ENCODE measurements at places on chromosomes 3 and 15.

DNA sequence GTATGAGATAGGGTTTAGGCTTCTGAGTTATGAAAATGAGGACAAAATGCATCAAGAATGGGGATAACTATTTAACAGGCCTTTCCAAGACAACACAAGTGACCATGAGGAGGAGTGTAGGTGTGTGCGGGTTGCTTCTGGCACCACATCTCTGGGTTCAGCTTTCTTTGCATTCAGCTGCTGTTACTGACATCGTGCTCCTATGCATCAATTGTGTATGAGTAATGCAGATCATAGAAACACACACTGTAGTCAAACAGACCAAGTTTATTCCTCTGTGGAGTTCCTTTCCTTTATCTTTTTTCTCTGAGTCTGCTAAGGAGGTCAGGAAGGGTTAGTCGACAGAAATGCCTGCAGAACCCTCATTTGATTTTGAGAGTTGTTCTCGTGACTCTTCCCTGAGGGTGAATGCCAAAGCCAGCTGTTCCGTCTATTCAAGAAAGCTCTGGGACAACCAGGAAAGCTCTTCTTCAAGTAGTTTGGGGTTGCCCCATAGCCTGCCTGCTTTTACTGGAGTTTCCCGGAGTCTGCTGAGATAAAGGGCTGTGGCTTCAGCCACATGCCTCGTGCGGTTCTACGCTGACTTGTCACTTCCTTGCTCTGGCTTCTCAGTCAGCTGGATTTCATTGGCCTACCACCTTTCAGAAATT lies 136.7 kb upstream of the TLE3 start:
- DNase-seq, result no peak

- no peak for DNase-seq
Measured at GRCh38 chr3:127073941-127074820, 91.3 kb downstream of the PLXNA1 start.

GRCh38 chr15:90191344-90191687 lies 9.8 kb upstream of the SEMA4B start:
- DNase-seq, result no peak

DNA sequence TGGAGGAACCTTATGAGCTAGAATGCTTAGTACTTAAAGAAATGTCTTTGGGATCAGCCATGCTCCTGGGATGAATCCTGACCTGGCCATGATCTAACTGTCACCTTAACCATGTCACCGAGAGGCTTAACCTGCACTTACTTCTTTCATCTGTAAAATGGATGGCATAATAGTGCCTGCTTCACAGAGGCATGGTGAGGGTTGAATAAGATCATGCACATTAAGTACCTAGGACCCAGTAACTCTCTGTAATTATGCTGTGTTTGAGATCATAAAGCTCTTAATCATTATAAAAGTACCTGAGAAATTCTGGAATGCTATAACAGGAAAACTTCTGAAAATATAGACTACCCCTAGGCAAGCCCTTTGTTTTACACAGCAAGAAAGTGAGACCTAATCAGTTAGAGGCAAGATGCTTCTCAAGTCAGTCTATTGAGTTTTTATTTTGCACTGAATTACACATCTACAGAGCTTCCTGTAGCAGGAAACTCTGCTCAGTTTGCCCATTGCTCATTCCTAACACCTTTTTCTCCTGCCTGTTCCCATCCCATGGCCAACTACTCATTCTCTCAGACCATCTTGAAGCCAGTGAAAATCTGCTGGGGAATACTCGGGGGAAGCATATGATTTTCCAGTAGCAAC lies 1015.5 kb upstream of the CFAP20DC start:
- DNase-seq, result no peak

DNA sequence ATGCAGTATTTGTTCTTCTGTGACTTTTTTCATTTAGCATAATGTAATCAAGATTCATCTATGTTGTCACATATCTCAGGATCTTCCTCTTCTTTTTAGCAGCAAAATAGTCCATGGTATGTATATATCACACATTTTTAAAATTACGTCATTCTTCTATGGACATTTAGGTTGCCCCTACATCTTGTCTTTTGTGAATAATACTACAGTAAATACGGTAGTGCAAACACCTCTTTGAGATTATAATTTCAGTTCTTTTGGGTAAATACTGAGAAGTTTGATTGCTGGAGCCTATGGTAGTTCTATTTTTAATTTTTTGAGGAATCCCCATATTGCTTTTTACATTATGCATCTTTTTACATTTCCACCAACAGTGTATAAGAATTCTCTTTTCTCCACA lies 1174.9 kb downstream of the NSUN3 start:
- DNase-seq, result no peak

DNA sequence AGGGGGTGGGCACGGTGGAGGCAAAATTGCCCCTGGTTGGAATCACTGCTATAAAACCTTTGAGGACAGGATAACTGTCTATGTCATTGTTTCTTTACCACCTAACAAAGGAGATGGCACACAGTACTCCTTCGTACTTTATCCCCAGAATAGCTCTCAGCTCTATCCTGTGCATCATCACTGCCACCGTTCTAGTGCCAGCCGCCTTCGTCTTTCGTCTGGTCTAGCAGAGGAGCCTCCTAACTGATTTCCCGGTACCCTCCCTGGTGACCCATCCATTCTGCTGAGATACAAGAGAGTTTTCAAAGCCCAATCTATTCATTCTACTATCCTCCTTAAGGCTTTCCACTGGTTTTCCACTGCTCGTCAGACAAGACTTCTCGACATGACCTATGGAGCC lies 67.9 kb upstream of the PRICKLE2 start:
- no peak for DNase-seq

- no peak for DNase-seq
Measured at GRCh38 chr15:95726891-95727290, 603.6 kb upstream of the NR2F2 start.

- DNase-seq, result no peak
Measured at GRCh38 chr15:46354443-46354842, 719.6 kb downstream of the SQOR start.

- no peak for DNase-seq
Measured at GRCh38 chr3:149163066-149163465, 33.6 kb downstream of the HPS3 start.

DNA sequence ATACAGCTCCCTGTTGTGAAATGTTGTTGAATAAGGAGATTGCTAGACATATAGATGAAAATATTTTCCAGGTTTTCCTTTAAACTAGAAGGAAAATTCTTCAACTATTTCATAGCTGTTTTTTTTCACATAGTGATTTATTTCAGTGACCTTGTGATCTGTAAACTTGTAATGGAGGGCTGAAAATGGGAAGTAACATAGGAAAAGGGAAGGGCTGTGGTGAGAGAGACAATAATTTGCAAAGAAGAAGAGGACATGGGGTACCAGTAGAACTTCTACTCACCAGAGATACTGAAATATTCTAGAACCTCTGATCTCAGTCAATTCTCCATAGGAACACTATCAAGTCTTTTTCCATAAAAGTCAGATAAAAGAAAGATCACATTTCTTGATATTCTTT lies 60.4 kb downstream of the PLS1 start:
- no peak for DNase-seq

GRCh38 chr3:51929420-51930003 lies 12.2 kb downstream of the RRP9 start:
- DNase-seq, result no peak

DNA sequence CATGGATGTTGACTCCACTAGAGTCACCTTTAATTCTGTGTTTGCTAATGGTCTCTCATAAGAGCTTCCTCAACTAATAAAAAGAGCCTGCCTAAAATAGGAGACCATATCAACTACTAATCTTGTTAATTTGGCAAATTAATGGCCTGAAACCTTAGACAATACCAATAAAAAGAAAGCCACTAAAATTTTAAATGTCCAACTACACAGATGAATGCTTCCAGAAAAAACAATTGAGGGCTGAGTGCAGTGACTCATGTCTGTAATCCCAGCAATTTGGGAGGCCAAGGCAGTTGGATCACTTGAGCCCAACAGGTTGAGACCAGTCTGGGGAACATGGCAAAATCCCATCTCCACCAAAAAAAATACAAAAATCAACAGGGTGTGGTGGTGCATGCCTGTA lies 230.9 kb downstream of the NSUN3 start:
- no peak for DNase-seq

DNA sequence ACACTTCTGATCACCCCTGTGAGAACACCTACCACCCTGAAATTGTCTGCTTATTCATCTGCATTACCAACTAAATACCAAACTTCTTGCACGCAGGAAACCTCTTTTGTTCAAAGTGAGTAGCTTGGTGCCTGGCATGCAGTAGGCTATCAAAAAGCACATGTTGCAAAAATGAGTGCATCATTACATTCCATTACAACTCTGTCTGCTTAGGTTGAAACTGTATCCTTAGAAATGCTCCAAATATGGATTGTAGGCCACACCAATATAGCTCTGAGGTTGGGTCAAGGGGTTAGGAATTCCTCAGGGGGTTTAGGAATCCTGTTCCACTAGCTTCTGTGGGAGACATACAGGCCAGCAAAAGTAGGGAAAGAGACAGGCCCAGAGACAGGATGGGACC lies 107.2 kb downstream of the THRB start:
- DNase-seq, result no peak

GRCh38 chr15:85133709-85134108 lies 152.1 kb downstream of the PDE8A start:
- DNase-seq, result no peak

GRCh38 chr3:171535133-171535532 lies 74.9 kb upstream of the TNIK start:
- DNase-seq, result no peak

- DNase-seq, result no peak
Measured at GRCh38 chr15:83123529-83123928, 16.1 kb downstream of the TM6SF1 start.

DNA sequence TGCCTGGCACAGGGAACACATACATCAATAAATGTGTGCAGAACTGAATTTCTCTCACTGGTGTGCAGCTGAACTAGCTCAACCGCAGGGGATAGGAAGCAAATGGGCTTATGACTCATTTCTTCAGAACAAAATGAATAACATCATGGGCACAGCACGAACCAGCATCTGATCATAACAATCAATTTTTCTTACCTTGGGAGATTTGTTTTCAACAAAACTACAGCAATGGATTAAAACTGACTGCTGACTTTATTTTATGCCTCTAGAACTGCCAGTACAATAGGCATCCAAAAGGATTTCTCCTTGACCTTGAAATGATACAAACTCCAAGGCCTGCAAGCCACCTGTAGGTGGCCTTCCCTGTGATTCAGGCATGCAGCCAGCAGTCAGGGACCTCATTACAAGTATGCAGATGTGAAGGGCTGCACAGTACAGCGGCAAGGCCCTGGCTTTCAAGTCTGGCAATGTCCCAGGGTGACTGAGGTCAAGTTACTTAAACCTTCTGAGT lies 26.1 kb downstream of the TAMM41 start:
- no peak for DNase-seq

GRCh38 chr3:158864492-158864891 lies 62.6 kb downstream of the MFSD1 start:
- DNase-seq, result no peak

All from left colon (tissue), 2 donors.